ENCODE measurements at places on chromosomes 7 and 10.

DNA sequence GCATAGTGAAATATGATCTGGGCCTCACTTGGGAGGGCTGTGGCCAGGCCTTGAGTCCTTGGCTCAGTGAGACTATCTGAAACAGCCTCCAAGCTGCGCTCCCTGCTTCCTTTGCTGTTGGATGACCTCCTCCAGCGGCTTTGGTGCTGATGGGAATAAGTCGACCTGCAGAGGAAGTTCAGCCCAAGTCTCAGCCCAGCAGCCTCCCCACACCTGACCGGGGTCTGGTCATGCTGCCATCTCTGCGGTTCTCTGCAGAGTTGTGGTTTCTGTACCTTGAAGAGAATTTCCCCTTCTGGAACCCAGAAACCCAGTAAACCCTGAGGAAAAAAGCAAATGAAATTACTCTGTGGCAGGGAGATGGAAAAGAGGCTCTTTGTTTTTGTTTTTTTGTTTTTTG, 4.6 kb upstream of the RBAK start:
- no peak for DNase-seq

- DNase-seq = no peak
Measured at GRCh38 chr7:66256281-66256680, 51.1 kb downstream of the TPST1 start.

GRCh38 chr7:108634535-108634934, 64.9 kb downstream of the DNAJB9 start:
- DNase-seq = no peak

- no peak for DNase-seq
Measured at GRCh38 chr10:83921984-83922860, 217.1 kb upstream of the GHITM start.

GRCh38 chr7:29565982-29566746, 2.5 kb downstream of the PRR15 start:
- DNase-seq = no peak

- DNase-seq = no peak
Measured at GRCh38 chr10:24597426-24597825, 126.3 kb downstream of the ARHGAP21 start.

- DNase-seq = no peak
Measured at GRCh38 chr10:48907730-48908129, 31.9 kb downstream of the LRRC18 start.

DNA sequence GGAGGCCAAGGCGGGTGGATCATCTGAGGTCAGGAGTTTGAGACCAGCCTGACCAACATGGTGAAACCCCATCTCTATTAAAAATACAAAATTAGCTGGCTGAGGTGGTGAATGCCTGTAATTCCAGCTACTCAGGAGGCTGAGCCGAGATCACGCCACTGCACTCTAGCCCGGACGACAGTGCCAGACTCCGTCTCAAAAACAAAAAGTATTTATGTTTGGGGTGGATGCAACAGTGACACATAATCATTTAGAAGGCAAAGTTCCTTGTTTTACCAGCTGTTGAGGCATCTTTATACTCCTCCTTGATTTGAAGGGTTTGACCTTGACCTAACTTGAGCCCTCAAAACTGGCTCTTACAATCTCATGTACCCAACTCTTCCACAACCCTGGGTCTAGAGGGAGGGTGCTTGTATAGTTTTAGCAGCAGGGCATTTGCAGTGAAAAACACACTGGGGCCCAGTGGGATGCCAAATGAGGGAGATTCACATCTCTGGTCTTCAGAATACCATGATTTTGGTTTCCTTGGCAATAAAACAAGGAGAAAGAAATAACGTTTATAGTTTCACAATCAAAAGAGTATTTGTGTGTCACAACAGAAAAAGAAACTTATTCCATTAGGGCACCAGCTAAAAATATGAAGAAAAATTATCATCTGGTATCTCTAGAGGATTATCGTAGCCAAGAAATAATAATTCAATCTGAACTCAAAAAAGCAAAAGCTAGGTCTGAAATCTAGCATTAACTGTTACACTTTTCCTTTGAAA, 14.2 kb upstream of the TMEM254 start:
- no peak for DNase-seq
